ENCODE measurements at places on chromosomes 4 and X.

DNA sequence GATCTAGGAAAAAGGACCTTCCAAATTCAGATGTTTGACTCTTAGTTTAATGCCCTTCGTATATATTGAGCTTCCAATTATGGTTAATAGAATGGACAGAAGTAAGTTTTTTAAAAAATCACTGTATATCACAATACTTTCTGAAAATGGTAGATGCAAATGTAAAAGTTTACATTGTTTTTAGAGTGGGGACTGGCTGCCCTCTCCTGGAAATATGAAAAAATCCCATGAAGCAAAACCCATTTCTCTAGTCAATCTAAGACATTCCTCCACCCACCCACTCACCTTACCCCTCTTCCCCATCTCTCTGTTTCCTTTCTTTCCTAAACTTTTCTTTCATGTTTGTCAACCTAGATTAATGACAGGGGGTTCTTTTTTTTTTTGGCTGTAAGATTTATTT is 134.5 kb downstream of the ARHGAP6 start:
- DNase-seq: no peak

DNA sequence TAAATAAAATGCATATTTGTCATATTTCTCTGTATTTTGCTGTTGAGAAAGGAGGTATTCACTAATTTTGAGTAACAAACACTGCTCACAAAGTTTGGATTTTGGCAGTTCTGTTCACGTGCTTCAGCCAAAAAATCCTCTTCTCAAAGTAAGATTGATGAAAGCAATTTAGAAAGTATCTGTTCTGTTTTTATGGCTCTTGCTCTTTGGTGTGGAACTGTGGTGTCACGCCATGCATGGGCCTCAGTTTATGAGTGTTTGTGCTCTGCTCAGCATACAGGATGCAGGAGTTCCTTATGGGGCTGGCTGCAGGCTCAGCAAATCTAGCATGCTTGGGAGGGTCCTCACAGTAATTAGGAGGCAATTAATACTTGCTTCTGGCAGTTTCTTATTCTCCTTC is 3.3 kb downstream of the HTT start:
- no peak for DNase-seq

GRCh38 chrX:154840856-154841255 is 6.4 kb upstream of the SMIM9 start:
- DNase-seq: no peak

DNA sequence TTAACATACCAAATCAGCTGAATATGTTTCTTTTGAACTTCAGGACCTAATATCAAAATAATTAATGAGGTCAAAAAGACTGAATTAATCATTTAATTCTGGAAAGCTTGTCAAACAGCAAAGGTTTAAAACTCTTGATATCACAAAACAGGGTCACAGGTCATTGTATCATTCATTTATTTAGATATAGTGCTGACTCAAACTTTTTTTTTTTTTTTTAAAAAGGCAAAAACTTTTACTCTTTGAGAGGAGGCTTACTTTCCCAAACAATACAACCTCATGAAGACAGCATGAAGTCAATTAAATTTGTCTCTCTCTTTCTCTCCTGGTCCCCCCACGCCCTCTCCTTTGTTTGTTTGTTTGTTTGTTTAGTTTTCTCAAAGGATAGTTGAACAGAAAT is 15.6 kb upstream of the GPR78 start:
- no peak for DNase-seq

GRCh38 chr4:154044742-154045485 is 256.0 kb upstream of the SFRP2 start:
- DNase-seq: no peak

DNA sequence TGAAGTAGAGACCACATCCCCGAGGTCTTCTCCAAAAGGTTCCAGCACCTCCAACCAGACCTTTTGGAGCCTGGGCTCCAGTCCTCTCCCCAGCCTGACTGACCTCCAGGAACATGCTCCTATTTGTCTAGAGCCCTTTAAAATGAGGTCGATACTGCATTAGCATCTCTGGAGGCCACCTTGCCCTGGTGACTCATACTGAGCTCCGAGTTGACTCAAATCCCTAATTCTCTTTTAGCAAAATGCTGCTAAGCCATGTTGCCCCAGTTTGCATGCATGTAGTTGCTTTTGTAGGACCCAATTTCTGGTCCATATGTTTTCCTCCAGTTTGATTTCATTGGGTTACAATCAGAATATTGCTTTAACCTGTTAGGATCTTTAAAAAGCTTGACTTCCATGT is 43.5 kb upstream of the CITED1 start:
- DNase-seq: no peak

All from activated gamma-delta T cell (primary cell).